ENCODE measurements at places on chromosomes 7 and 10. TPM values are rescaled to one million over a fixed set of nuclear protein-coding genes. Genes with fewer than 3 reads are reported as not detected.

UPP1 gene
- total RNA-seq, result 3.3 TPM

KLHL7 gene
- total RNA-seq, result 31.7 TPM

PLAU gene
- total RNA-seq, result 37.8 TPM

UBTD1 gene
- 25.1 TPM for total RNA-seq

All from tongue (tissue), 3 donors.